ENCODE measurements at places on chromosomes 6 and 20. TPM values are rescaled to one million over a fixed set of nuclear protein-coding genes. Genes with fewer than 3 reads are reported as not detected.

Gene PACRG
- total RNA-seq = not detected

- DNase-seq = no peak
Observed at GRCh38 chr6:154361476-154361875, 4.9 kb upstream of the IPCEF1 start.

DNA sequence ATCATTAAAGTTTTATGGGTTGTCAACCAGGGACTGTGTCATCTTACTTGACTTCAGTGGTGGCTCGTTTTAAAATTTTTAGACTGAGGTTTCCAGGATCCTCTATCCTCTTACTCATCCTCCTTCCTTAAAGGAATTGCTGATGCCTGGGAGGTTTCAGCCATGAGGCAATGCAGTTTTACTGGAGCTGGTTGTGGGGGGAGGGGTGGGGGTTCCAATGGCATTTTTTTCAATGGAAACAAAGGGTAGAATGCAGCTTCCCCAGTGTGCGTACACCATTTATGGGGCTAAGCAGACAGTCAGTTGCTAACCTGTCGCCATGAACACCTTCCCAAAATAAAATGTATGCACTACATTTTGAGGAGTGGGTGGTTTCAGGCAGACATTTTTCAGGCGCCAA is 88.0 kb downstream of the METTL24 start:
- no peak for DNase-seq

- no peak for DNase-seq
Observed at GRCh38 chr6:775863-776262, 82.9 kb upstream of the EXOC2 start.

DNA sequence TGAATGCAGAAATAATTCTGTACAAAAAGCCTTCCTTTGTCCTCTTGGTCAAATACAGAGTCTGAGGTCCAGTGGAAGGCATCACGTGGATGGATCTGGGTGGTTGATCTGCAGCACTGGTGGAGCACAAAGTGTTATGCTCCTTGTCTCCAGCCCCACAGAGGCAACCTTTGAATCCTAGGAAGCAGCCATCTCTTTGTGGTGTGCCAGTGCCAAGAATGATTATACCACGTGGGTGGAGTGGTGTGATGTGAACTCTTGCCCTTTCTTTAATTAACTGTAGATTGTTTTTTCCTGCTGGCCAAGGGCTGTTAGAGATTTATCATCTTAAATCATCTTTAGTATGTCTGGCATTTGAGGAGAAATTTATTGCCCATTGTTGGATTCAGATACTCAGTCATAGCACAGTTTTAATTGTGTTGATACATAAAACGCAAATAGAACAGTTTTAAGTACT is 31.1 kb downstream of the NCOA7 start:
- peak; percentile 98 for DNase-seq

DNA sequence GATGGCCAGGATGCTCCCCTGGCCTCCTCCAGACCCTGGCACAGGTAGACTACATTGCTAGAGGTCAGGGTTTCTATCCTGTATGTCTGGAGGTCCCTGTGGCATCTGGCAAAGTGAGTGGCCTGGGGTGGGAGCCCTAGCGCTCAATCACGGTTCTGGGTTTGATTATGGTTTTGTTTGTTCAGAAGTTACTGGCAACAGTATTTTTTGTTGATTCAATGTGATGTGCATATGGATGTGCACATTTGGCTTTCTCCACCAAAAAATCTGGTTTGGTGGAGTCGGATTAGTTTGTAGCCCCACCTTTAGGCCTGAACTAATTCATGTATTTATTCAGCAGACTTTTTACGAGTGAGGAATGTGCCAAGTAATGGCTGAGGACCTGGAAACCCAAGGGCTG is 109.7 kb downstream of the VEGFA start:
- DNase-seq = no peak

DNA sequence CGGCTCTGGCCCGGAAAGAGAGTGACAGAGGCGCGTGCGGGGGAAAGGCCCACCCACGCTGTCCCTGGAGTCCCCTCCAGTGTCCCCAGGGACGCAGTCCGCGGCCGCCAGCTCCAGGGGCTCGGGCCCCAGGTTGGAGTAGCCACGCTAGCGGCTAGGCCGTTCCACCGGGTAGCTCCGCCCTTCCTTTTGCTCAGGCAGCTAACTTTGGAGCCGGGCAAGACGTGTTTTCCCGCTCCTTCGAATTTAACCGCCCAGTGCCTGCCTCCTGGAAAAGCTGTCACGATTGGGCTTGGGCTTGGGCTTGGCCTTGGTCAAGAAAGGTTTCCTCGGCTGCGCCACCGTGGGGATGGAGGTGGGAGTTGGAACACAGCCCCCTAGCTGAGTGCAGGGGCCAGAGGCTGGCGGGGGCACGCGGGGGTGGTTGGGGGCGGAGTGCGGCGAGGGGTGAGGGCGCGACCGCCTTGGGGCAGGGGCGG is 4.7 kb downstream of the LINC00237 start:
- DNase-seq = no peak

DNA sequence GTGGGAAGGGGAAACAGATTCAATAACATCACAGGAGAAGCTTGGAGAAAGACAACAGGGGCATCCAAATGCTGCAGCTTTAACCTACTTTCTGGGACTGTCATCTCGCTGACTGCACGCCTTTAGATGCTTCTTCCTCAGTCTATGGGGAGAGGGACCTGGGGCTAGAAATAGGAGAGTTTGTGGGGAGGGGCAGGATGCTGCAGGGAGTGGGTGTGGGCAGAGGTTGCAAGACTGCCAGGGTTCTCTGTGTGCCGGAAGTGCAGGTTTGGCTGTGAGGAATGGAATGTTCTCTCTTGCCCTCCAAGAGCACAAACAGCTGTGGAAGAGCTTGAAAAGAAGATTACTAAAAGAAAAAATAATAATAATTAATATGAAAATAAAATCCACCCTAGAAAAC is 93.2 kb downstream of the FOXO3 start:
- DNase-seq = no peak

Gene MUCL3
- total RNA-seq = not detected

- no peak for DNase-seq
Observed at GRCh38 chr20:23155141-23155590, 69.0 kb upstream of the CD93 start.

DNA sequence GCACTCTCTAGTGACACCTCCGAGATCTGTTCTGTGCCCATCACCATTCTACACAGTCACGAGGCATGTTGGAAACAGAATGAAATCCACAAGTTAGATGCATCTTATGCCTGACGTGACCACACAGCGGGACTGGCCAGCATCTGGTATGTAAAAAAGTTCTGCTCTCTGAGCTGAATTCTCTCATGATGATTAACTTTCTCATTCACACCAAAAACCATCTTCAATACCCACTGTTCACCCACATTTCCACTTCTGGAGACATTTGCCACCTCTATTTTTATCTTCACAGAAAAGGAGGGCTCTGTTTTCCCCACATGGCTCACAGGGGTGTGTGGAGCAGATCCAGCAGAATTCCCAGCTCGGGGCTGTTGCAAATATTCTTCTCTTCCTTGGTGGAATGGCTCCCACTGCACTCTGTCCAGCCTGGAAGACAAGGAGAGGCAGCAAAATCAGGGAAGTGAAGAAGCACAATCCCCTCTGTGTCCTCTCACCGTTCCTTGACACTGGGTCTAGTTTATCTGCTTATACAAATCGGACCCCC is 303.4 kb downstream of the TAF4 start:
- DNase-seq = no peak

Gene LBP
- 0.19 TPM for total RNA-seq

- no peak for DNase-seq
Observed at GRCh38 chr6:54087721-54088120, 23.5 kb upstream of the MLIP start.

DNA sequence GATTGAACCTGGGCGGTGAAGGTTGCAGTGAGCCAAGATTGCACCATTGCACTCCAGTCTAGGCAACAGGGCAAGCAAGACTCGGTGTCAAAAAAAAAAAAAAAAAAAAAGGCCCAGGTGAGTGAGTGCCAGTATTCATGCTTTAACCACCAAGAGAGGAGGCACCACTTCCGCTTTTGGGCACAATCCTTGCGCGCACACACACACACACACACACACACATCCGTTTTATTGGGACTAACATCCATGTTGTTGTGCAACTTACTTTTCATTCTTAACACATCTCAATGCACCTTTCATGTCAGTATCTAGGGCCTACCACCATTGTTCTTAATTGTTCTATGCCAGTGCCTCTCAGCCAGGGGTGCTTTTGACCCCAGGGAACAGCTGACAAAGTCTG is 263.0 kb downstream of the CDC5L start:
- no peak for DNase-seq

DNA sequence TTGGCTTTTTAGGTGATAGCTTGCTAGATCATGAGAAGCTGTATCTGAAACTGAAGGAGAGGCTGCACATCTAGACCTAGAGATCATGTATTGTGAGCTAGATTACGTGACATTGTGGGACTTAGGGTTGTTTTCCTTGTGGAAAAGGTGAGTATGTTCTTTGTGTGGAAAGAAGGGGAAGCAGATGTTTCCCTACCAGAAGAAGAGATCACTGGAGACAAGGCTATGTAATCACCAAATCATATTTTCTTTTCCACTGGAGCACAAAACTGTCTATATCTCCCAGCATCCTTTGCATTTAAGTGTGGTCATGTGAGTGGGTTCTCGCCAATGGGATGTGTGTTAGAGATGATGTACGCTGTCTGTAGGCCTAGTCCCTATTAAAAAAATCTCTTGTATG is 7.0 kb upstream of the EPB41L2 start:
- DNase-seq = no peak

Gene CRISP2
- not detected for total RNA-seq

DNA sequence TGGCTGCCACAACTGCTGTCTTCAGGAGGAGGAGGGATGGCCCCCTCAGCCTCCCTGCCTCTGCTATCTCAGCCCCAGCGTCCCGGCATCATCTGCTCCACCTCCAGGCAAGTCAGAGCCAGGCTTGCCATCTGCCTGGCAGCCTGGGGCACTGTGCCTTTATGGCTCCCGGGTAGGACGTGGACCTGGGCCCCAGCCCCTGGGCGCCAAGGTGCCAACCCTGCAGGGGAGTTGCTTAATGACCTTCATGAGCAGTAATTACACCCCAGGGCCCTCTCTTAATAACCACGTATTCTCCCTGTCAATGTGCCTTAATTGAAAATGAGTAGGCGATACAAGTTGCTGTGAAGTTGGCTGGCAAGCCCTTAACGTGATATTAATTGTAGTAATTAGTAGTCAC is 122.1 kb upstream of the MLN start:
- no peak for DNase-seq

Measured in SK-MEL-5 (cell line).